ENCODE measurements at places on chromosomes 4 and X.

GRCh38 chrX:24147165-24147564 lies 2.4 kb upstream of the ZFX start:
- DNase-seq = no peak

DNA sequence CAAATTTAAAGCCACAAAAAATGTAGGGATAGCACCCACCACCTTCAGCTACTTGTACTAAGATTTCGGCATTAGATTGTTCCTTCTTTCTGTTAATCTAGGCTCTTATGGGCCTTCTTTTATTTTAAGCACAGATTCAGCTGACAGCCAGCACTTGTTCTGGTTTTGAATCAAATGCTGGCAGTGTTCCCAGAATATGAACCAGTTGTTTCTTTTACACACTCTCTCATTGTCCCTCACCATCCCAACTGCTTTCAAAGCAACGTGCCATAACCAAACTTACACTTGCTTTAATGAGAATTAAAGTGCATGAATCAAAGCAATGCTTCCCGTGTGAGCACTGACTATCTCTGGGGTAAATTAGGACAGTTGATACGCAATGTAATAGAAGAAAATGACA lies 744.5 kb upstream of the FAM241A start:
- peak; percentile 93 for DNase-seq

GRCh38 chr4:184538023-184538599 lies 63.8 kb upstream of the IRF2 start:
- no peak for DNase-seq

- DNase-seq = no peak
Measured at GRCh38 chr4:122285285-122285684, 93.5 kb upstream of the ADAD1 start.

GRCh38 chrX:49269767-49270248 lies at the start of gene PPP1R3F:
Gene PPP1R3F (plus strand): TSS chrX:49269793. CDS start chrX:49269870, 77 bp downstream.
- DNase-seq = no peak

DNA sequence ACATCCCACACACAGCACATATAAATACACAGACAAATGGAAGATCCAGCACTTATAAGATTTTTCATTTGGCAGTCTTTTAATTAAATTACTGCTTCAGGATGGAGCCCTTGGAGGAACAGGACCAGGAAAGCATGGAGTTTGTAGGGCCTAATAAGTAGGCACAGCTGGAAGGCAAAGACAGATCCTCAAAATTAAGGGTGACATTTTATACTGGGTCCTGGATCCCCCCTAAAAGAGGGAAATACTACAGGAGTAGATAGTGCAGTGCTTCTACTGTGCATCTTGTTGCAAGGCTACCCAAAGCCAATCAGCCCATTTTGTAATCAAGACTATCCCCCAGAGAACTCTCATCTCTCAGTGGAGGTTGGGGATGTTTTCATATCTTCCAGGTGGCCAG lies 1860.7 kb upstream of the PCDH10 start:
- no peak for DNase-seq

DNA sequence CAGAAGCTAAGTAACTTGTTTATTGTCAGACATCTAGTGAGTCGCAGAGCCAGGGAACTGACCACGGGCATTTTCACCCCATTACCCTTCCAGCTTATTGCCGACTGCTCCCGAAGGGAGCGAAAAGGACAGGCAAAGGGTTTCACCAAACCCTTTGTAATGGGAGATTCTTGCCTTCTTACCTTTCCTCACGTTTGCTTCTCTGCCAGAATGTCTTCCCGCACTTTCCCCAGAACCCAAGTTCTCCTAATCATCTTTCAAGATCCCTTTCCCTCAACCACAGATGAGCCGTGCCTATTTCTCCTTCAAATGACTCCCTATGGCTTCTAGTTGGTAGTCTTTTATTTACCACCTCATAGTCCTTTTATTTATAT lies 520 bp upstream of the SRP72 start:
- no peak for DNase-seq

GRCh38 chr4:144480068-144480467 lies 165.9 kb upstream of the HHIP start:
- DNase-seq = no peak

- no peak for DNase-seq
Measured at GRCh38 chrX:32514986-32515385, 696.4 kb downstream of the DMD start.

Measured in NCI-H446 treated with DMSO at 0.1 percent for 48 hours (cell line).